ENCODE measurements at places on chromosomes 1 and 21. TPM values are rescaled to one million over a fixed set of nuclear protein-coding genes. Genes with fewer than 3 reads are reported as not detected.

TRNP1 gene
- 56.5 TPM for total RNA-seq

TTC39A gene
- 20.8 TPM for total RNA-seq

HES2 gene
- total RNA-seq, result 0.65 TPM

MAN1C1 gene
- total RNA-seq, result 1.6 TPM

OR6K3 gene
- total RNA-seq, result not detected

GBP3 gene
- 9.8 TPM for total RNA-seq

KCNJ15 gene
- total RNA-seq, result 19.9 TPM

Data from mesangial cell (primary cell).